ENCODE measurements at places on chromosomes 4 and X. TPM values are rescaled to one million over a fixed set of nuclear protein-coding genes. Genes with fewer than 3 reads are reported as not detected.

GRCh38 chrX:131762802-131763234, 218.9 kb downstream of the OR13H1 start:
- peak; percentile 55 for DNase-seq

- DNase-seq: no peak
Observed at GRCh38 chr4:62448911-62449310, 1248.8 kb downstream of the ADGRL3 start.

GRCh38 chr4:76895619-76896018, 2.3 kb downstream of the SOWAHB start:
- no peak for DNase-seq

- no peak for DNase-seq
Observed at GRCh38 chr4:66294638-66295037, 624.3 kb upstream of the EPHA5 start.

- DNase-seq: no peak
Observed at GRCh38 chr4:14178421-14178820, 550.9 kb upstream of the BOD1L1 start.

GRCh38 chr4:173934201-173934600, 349.3 kb downstream of the FBXO8 start:
- DNase-seq: no peak

- no peak for DNase-seq
Observed at GRCh38 chrX:40272141-40272540, 174.4 kb upstream of the BCOR start.

DNA sequence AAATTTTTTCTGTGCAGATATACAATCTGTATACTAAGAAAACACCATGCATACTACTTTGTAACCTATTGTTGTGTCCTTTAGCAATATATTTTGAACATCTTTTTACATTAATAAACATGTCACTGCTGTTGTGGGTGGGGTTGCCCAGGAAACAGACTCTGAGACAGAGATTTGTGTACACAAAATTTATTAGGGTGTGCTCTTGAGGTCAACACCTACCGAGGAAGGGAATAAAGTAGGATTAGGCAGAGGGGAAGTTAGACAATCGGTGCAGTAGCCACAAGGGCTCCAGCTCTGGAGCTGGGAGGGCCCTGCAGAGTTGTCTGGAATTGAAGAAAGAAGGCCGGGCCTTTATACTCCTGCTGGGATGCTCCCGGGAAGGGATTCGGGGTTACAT, 56.4 kb downstream of the CXorf58 start:
- no peak for DNase-seq

- no peak for DNase-seq
Observed at GRCh38 chr4:53321151-53321983, 44.5 kb downstream of the SCFD2 start.

Gene ZNF827
- total RNA-seq: 20.0 TPM

Gene GPRIN3
- 5.9 TPM for total RNA-seq

Data from ovary (tissue), 10 donors.